ENCODE measurements at places on chromosomes 7 and 10.
A peak's percentile ranks its signal among the peaks of the same experiment; 100 is the strongest.

- no peak for DNase-seq
Measured at GRCh38 chr7:140982508-140982907, 32.2 kb downstream of the MRPS33 start.

GRCh38 chr7:121739465-121739864 lies 133.5 kb upstream of the PTPRZ1 start:
- DNase-seq = no peak

DNA sequence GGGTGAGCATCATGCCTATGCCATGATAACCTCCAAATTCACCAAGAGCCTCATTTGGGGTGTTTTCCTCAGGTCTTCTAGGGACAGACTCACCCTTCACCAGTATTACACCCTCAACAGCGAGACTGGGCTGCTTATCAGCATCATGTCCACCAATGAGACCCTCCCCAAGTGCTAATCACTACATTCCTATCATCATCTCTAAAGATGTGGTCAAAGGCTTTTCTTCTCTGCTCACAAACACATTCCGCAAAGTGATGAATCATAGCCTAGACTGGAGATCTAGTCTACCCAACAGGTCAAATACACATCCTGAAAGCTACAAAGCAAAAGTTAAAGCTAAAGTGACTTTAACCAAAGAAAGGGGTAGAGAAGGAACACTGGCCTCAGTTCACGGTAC lies 75.3 kb upstream of the C7orf33 start:
- DNase-seq = no peak

DNA sequence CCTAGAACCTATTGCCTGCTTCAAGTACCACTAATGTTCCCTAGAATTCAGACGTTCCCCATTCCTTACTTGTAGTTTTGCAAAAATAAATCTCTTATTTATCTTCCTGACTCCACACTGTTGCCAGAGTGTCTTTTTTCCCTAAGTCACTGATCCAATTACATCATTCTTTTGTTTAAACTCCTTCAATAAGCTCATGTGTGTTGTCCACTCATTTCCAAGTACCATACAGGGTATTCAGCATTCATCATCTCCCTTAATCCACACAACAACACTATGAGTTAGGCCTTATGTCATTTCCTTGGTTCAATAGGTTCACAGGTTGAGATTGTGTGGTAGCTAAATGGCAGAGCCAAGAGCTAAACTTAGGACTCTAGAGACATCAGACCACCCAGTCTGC lies 119.9 kb upstream of the RHOBTB1 start:
- DNase-seq = no peak

- peak; percentile 22 for DNase-seq
Measured at GRCh38 chr10:104925232-104925851, 284.3 kb downstream of the SORCS3 start.

GRCh38 chr10:131620314-131620713 lies 280.5 kb upstream of the PPP2R2D start:
- no peak for DNase-seq

- DNase-seq = peak; percentile 54
Measured at GRCh38 chr10:3239066-3239919, 66.7 kb upstream of the PITRM1 start.

DNA sequence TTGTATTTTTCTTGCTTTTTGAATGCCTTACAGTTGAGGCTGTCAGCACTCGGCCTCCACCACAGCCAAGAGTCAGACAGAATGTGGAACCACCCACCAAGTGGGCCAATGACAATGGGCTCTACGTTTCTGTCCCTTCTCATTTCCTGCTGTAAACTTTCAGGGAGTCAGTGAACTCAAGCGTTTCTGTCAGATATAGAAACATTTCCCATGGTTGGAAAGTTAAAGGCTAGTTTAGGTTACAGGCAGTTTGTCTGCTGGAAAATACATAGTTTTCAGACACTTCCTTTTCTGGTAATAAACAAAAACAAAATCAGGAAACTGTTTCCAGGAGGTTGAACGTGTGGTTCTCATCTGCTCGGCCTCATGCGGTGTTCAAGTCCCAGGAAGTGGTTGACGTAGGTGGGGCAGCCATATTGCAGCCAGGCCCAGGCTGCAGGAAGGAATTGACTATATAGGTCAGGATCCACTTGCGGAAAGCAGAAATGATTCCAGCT lies 245.1 kb downstream of the CAMK1D start:
- DNase-seq = no peak

- no peak for DNase-seq
Measured at GRCh38 chr10:19860107-19860506, 43.9 kb downstream of the PLXDC2 start.

DNA sequence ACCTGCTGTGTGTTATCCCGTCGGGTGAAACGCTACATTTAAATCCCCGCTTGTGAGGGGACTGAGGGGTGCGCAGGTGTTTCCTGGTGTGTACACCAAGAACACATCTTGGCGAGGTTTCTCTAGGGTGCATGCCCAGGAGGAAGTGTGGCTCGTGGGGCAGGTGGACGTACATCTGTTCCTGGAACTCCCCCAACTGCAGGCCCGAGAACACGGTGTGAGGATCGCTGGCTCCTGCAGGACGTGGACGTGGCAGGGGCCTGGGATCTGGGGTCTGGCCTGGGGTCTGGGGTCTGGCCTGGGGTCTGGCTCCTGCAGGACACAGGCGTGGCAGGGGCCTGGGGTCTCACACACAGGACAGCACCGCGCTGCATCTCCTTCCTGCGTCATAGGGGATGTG lies 10.1 kb downstream of the KNDC1 start:
- no peak for DNase-seq

GRCh38 chr7:99143521-99143852 lies 421 bp downstream of the SMURF1 start:
- DNase-seq = no peak

DNA sequence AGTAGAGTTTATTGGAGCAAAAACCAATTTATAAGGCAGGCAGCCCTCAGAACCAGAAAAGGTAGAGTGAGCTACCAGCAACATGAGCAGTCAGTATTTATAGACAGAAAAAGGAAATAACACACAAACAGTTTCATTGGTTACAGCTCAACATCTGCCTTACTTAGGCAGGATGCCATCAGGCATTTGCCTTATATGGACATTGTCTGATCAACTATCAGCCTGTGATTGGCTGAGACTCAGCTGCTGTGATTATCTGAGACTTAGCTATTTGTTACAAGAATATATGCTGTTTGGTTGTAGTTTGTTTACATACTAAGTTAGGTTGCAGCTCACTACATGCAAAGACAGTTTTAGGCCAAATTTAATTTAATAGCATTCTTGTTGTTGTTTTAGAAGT lies 60.4 kb upstream of the CDK1 start:
- DNase-seq = no peak

DNA sequence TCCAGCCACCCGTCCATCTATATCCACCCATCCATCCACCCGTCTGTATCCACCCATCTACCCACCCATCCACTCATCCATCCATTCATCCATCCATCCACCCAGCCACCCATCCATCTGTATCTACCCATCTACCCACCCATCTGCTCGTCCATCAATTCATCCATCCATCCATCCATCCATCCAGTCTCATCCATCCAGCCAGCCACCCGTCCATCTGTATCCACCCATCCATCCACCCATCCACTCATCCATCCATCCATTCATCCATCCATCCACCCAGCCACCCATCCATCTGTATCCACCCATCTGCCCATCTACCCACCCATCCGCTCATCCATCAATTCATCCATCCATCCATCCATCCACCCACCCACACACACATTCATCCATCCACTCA lies 73.2 kb downstream of the UNCX start:
- no peak for DNase-seq

DNA sequence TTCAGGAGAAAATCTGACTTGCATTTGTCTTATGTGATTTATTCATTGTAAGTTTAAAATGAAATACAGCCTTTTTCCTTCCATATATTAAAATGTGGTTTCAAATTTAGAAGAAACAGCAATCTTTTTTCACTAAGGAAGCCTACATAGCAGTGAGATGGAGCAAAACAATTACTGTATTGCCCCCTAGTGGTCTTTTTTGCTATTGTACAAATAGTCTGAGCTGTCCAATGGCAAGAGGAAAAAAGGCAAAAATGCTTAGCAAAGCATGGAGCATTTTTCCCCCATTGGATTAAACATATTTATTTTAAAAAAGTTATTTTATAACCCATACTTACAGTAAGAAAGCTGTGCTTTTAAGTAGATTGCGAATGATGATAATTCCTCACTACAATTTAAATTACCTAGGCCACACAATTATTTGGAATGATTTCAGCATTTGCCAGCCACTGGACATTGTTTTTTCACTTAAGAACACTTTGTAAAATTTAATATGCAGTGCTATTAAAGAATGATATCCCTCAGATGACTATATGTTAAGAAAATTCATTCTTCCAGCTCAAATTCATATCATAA lies 119.5 kb downstream of the CPED1 start:
- DNase-seq = no peak

- DNase-seq = no peak
Measured at GRCh38 chr10:95675403-95676116, 18.2 kb downstream of the TCTN3 start.

DNA sequence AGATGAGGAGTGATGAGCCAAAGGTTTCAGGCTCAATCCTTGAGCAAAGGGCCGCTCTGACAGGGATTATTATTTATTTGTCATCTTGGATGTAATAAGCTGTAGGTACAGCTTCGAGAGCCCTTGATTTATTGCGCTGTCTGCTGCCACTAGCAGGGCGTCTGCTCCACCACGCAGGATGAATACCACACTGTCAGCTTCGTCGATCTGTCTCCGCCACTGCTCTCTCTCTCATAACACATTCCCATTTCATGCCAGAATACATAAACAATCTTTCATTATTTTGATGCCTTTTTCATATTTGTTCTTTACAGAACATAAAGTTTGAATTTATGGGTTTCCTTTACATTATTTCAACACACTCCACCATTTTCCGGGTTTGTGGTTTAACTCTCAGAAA lies 276.6 kb downstream of the LRMDA start:
- DNase-seq = no peak

DNA sequence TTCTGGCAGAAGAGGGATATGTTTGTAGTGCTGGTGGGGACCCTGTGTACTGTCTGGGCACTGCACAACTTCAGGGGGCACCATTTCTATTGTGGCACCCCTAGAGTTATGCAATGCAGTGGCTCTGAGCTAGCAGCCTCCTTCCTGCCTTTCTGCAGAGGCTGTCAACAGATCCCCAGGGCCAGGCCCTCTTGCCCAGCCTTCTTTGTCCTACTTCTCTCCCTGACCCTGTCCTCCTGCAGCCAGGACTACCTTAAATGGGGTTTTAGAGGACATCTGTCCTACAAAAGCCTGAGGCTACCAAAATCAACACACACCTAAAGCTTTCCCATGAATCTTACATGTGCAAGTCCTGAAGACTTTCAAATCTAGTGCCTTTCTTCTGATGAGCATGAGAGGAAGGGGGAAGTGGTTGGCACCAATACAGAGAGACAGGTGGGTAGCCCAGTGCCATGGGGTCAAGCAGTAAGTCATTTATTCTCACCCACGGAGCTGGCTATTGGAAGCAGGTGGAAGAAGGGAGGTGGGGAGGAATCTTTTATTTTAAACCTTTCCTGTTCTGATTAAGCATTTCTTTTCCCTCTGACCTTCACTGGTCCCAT lies 2.4 kb downstream of the SPOCK2 start:
- DNase-seq = no peak

- no peak for DNase-seq
Measured at GRCh38 chr7:73521636-73522104, 423 bp downstream of the BAZ1B start.
